ENCODE measurements at places on chromosomes 3 and 15.

GRCh38 chr15:25931851-25932250 is 68.7 kb upstream of the ATP10A start:
- DNase-seq = no peak

DNA sequence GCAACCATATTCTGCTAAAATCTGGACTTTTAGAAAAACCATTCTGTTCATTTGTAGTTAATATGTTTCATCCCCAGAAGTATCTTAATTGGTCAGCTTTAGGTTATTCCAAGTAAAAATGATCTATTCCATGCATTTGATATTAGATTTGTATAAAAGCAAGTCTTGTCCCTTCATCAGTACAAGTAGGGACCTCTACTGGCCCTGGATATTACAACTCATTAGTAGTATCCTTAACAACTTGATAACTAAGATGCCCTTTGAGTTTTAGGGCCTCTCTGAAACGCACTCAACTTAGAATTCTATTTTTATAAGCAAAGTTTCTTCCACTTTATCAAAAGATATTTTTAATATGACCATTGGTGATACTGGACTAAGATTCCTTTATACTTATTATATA is 25.3 kb upstream of the SELENOT start:
- no peak for DNase-seq

GRCh38 chr3:65200310-65200970 is 512.6 kb upstream of the ADAMTS9 start:
- DNase-seq = no peak

GRCh38 chr15:80591471-80591870 is 103.6 kb upstream of the ABHD17C start:
- no peak for DNase-seq

GRCh38 chr3:32758375-32758753 is 59.4 kb upstream of the TRIM71 start:
- no peak for DNase-seq

- no peak for DNase-seq
Observed at GRCh38 chr3:127405010-127405598, 117.3 kb upstream of the PRR20G start.

- DNase-seq = no peak
Observed at GRCh38 chr15:90872486-90873184, 4.2 kb downstream of the FURIN start.

DNA sequence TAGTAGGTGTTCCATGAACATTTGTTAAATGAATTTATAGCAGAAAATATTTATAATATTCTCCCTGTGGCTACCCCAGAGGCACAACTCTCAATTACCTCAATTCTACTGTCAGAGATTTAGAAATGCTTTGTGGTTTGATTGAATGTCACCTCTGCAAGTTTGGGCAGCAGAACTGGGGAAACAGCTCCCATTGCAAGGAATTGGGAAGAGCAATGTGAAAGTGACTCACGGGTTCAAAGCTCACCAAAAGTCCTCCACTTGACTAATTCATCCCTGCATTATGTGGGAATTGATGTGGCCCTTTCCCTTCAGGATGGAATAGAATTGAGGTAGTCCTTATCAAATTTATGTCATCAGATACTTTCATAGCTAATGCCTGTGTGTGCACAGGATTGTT is 562.7 kb downstream of the MFSD1 start:
- DNase-seq = no peak

- no peak for DNase-seq
Observed at GRCh38 chr15:97071668-97072067, 741.2 kb downstream of the NR2F2 start.

DNA sequence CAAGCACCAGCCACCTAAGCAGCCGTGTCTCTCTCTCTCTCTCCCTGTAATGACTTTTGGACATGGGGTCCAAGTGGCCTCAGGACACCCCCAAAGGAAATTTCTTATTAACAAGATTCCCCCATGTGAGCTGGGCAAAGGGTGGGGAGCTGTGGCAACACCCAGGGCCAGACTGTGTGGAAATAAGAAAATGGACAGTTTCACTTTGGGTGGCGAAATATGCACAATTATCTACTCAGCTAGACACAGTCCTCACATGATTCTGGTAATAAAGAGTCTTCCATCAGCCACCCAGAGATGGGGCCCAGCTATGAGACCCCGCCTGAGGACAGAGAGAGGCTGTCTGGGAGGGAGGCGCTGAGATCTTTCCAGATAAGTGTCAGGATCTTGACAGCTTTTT is 96.8 kb upstream of the TPM1 start:
- no peak for DNase-seq

DNA sequence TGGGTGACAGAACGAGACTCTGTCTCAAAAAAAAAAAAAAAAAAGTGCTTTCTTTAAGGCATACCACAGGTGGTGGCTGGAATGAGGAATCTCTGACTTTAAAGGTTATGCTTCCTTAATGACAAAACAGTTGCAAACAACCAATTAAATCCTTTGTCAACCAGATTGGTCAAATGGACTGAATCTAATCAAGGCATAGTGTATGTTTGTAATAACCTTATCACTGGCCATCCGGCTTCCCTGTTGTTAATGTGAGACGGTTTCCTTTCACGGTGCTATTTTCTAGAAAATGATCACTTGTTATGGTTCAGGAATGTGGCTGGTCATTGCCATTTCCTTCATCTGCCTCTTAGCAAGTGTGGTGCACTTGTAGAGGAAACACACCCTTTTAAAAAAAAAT is 75.9 kb downstream of the FLNB start:
- DNase-seq = no peak

DNA sequence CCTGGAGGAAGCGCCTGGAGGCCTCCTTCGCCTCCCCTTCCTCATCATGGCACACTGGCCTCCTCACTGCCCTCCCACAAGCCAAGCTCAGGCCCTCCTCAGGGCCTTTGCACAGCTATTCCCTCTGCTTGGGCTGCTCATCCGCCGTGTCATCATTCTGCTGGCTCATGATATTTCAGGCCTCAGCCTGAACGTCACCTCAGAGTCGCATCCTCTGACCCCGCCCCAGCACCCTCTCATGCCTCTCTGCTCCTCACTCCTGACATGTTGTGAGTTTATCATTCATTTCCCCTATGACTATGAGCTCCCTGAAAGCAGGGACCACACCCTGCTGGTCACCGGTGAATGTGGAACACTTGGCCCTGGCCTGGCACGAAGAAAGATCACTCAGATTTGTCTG is 20.7 kb upstream of the POC1A start:
- no peak for DNase-seq

GRCh38 chr3:157275832-157276231 is 115.9 kb upstream of the CCNL1 start:
- DNase-seq = no peak

- no peak for DNase-seq
Observed at GRCh38 chr3:72489901-72490300, 358.3 kb downstream of the SHQ1 start.

DNA sequence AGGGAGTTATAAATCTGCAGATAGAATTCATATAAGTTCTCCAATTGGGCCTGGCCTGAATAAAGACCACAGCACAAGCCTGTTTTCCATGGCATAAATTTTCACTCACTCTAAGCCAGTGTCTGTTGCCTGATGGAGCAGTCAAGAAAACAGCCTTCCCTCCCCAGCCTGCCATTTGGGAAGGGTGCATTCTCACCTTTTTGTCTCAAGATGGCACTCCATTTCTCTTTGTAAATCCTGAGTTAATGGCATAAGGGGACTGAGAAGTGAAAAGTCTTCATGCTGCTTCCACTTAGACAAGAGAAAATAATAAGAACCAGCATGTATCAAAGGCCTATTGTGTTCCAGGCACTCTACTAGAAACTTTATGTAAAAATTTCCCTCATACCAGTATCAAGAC is 115.6 kb upstream of the MANF start:
- no peak for DNase-seq

DNA sequence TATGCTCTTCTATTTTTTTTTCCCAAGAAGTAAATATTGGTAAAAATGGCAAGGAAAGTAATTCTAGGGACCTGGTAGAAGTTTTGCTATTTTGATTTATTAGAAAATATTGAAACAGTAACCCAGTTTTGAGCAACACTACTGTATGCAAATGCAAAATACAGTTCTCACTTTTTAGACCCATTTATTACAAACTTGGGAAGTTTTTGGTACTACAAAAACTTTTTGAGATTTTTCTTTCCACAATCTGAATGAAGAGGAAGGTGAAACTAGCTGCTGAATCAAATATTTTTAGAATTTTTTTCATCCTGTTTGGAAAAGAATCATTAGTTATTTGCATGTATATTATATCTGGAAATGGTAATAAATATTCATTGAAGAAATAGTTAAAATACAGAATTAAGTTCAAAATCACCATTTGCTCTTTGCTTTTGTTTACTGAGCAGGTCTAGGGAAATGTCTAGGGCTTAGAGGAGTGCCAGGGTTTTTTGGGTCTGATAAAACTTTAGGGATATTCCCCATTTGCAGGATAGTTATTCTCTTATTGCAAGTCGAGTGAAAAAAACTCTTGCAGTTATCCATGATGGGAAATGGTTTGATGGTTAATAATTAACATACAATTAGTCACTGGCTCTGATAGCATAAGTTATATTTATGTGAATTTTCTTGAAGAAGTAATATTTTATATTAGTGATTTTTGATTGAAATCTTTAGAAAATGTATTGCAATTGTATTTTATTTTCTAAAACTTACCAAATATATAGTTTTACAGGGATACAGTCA is 47.0 kb downstream of the TCF12 start:
- no peak for DNase-seq

DNA sequence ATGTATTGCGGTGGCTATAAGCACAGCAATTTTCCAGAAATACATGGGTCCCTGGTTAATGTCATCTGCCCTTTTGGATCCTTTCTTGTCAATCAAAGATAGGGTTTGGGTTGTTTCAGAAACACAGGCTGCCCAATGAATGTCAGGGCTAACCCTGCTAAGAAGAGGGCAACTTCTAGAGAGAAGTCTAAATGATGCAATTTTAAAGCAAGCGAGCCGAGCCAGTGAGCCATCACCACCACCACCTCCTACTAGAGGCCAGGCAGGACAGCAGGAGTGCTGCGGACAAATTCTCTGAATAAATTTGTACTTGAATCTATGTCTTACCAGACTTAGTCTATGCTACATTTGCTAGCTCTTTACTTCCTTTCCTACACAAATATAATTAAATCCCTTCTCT is 248.4 kb downstream of the CTNNB1 start:
- no peak for DNase-seq

GRCh38 chr3:17686613-17687012 is 55.8 kb downstream of the TBC1D5 start:
- no peak for DNase-seq

GRCh38 chr3:196412704-196413103 is 19.5 kb downstream of the UBXN7 start:
- no peak for DNase-seq

DNA sequence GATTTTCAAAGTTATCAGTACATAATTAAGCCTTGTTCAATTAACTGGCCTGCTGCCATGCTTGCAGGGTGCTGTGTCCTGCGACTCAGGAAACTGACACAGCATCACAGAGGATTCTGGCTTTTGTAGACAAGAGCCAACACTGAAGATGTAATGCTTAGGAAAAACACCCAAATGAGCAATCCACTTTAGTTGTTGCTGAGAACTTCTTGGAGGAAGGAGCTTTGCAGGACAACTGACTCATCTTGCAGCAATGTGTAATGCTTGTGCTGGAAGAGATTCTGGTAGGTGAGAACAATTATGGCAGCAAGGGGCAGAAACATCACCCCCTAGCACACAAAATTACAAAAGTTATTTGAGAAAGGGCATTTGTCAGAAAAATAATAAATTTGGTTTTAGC is 67.6 kb downstream of the NLGN1 start:
- DNase-seq = peak; percentile 6

DNA sequence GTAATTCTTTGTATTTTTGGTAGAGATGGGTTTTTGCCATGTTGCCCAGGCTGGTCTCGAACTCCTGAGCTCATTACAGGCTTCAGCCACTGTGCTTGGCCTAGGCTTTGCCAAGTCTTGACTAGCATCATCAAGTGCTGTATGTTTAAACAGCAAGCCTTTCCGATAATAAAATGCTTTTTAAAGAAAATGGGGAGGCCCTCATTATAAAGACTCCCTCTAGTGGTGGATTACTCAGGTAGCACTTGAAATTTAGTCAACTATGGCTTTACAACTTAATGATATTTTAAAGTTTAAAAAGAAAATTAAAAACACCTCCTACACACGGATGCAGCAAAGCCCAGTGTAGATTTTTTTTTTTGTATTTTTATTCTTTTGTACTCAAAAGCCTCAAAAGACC is 213.6 kb downstream of the GAP43 start:
- no peak for DNase-seq

DNA sequence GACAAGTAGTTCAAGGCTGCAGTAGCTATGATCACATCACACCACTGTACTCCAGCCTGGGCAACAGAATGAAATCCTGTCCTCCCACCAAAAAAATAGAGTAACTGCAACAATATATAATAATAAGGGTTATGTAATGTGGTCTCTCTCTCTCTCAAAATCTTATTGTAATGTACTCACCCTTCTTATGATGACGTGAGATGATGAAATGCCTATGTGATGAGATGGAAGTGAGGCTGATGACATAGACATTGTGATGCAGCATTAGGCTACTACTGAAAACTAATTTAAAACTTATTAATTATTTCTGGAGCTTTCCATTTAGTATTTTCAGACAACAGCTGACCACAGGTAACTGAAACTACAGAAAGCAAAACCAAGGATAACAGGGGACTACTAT is 27.4 kb downstream of the TASOR start:
- DNase-seq = no peak

GRCh38 chr3:140386357-140387100 is 291.3 kb upstream of the TRIM42 start:
- DNase-seq = no peak

GRCh38 chr15:90497912-90498311 is 31.8 kb upstream of the CRTC3 start:
- no peak for DNase-seq

DNA sequence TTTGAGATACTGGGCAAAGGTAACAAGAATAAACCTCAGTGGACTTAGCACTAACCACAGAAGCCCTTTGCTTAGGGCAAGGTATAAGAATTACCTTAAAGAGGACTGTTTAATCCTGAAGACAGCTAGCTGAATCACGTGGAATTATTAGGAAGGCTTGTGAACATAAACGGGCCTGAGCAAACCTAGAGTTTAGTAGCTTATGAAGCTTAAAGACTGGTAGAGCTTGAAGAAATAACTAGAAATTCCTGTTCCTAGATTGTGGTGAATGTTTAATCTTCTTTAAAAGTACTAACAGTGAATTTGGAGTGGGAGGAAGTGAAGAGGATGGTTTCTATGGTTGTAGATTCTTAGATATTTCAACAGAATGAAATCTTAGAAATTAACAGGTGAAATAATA is 428.9 kb upstream of the THRB start:
- no peak for DNase-seq

- DNase-seq = no peak
Observed at GRCh38 chr3:15500107-15500724, 21.3 kb downstream of the COLQ start.

DNA sequence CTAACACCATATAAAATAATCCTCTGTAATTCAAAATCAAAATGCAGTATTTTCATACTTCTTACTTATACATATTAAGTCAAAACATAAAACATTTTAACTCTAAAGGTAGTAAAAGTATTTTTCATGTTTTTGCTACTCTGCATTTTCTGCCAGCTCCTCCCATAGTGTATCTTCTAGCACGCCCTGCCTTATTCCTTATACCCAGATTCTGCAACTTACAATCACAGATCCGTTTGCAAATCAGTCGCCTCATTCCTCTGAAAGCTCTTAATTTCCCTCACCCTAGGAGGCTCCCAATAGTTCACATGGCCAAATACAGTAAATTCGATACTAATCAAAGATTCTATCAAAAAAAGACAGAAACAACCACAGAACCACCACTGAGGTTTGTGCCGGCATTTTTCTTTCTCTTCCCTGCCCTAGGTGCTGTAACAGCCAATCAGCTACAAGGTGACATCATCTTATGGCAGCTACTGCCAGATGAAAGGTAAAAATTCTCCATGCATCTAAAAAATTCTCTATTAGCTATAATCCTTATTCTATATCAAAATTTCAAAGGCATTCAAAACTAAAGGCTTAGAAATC is 72.9 kb downstream of the CLASP2 start:
- no peak for DNase-seq
